ENCODE measurements at places on chromosomes 2 and 18.

DNA sequence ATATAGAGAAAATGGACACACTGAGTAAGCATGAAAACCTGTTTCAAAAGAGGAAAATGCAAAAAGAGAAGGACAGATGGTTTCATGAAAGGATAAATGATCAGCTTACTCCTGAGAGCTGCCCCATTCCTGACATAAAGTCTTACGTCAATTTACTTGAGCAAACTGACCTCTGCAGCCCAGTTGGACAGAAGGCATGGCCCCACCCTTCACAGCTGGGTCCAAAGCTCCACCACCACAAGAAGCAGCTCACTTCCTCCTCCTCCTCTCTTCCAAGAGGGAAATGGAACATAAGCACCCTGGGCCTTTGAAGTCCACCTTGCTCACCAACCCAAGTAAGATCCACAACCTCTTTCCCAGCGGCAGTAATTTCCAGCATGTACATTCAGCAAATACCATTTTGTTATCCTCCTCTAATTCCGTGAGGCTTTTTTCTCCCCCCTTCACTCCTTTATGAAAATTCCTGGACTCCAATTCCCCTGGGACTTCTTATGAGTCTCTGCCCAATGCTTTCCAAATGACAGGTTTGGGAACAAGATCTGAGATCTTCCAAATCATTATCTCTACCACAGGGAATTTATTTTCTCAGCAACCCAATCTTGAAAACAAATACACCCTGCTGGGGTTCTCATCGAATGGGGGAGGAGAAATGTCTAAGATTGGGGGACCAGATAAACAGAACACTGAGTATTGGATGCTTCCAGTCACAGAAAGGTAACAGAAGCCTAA is 10.1 kb downstream of the COL4A4 start:
- DNase-seq, result no peak

GRCh38 chr2:134536296-134536695 is 182.5 kb downstream of the TMEM163 start:
- DNase-seq, result no peak

DNA sequence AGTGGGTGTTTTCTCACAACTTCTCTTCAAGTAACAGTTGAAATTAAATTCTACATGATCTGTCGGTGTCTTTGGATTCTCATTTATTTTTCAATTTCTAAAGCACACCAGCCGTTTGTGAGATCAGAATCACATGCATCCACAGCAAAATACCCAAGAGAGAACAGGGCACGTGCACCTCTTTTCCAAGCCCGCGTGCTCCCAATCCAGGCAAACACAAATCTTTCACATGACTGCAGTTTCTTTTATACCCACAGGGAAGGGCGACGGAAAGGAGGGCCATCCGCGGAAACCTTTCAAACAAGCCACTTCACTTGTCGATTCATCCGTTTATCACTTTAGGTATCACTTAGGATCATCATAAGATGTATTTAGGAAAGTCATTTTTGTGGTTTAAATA is 13.0 kb upstream of the DAPL1 start:
- DNase-seq, result no peak

GRCh38 chr2:234496835-234497593 is at the start of gene ARL4C:
Gene ARL4C (minus strand): TSS chr2:234497081. CDS start chr2:234496586, 495 bp downstream.
- peak; percentile 52 for DNase-seq

GRCh38 chr2:69300650-69301049 is 86.4 kb downstream of the GFPT1 start:
- peak; percentile 85 for DNase-seq

DNA sequence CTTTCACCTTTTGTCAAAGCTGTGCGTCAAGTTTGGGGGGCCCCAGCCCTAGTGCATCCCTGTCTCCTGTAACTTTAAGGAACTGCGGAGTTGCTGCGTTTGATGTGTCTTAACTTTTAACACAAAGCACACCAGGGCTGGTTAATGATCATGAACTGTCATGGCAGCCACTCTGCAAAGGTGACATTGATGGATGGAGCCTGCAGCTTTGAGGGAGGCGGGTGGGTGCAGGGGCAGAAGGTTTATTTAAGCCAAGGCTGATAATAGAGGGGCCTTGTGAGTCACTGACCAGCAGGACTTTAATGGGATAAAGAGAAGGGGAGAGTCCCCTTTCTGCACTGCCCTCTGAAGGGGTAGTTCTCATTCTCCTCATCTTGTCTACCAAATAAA is 190.2 kb upstream of the GATA6 start:
- DNase-seq, result no peak

DNA sequence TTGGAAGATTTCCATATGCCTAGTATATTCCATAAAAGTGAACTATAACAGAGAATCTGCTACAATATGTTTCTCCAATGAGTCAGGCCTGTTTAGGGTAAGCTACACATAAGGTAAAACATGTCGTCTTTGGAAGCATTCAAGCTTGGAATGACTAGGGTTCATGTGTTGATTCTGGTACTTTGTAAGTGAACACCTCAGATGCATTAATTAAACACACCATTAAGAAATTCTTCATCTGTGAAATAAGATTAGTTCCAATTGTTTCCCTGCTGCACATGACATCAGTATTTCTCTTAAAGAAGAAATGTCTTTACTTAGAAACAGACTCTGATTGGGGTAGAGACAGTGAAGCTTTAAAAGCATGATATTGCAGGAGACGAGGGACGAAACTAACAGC is 461.1 kb upstream of the NXPH2 start:
- no peak for DNase-seq

GRCh38 chr18:39681061-39681460 is 2115.5 kb upstream of the CELF4 start:
- no peak for DNase-seq

GRCh38 chr2:19697131-19697530 is 204.7 kb downstream of the TTC32 start:
- DNase-seq, result no peak

- peak; percentile 13 for DNase-seq
Measured at GRCh38 chr18:4074647-4075046, 380.5 kb downstream of the DLGAP1 start.

GRCh38 chr2:96325041-96325883 is at the start of gene ITPRIPL1:
Gene ITPRIPL1 (plus strand): TSS chr2:96325317. CDS start chr2:96325840, 523 bp downstream.
- DNase-seq, result no peak

DNA sequence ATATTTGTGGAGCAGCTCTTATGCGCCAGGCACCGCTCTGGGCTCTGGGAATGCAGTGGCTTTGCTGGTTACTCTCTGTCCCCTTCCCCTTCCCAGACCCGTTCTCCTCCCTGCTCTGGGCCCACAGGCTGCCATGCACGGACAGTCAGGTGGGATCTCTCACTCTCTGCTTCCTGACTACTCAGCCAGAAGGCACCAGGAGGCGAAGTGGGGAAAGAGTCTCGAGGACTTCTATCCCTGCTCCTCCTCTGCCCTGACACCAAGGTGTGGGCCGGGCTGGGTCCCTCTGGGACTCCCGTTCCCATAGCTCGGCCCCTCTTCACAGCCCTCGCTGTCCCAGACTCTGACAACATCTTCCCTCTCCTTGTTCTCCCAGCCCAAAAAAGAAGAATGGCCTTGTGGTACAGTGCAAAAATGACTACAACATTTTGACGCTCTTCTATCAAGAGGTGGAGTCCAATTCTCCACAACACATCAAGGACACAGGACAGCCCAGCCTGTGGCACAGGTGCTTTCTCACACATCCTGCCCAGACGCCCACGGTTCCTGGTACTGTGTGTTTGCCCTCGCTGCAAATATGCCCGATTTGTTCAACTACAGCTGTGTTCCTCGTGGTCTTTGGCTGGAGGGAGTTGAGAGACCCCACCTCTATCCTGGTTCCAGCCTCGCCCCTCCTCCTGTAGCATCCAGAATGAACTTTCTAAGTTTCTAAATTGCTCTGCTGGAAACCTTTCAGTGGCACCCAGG is 14.0 kb upstream of the DUSP2 start:
- no peak for DNase-seq

- no peak for DNase-seq
Measured at GRCh38 chr2:25377822-25378421, 36.2 kb upstream of the DNMT3A start.

DNA sequence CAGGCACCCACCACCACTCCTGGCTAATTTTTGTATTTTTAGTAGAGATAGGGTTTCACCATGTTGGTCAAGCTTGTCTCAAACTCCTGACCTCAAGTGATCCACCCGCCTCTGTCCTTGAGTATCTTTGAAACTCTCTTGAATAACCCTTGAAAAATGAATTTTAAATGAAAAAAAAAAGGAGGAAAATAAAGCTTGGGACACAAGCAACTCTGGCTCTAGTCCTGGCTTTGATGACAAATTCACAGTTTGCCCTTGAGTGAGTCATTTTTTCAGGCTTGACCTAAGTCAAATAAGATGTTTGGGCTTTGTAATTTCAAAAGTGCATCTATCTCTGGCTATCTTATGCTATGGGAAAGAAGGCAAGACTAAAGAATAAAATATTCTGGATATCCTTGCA is 79.0 kb upstream of the TRIB2 start:
- DNase-seq, result peak; percentile 10

- DNase-seq, result peak; percentile 38
Measured at GRCh38 chr2:237341872-237342271, 72.1 kb downstream of the COL6A3 start.

DNA sequence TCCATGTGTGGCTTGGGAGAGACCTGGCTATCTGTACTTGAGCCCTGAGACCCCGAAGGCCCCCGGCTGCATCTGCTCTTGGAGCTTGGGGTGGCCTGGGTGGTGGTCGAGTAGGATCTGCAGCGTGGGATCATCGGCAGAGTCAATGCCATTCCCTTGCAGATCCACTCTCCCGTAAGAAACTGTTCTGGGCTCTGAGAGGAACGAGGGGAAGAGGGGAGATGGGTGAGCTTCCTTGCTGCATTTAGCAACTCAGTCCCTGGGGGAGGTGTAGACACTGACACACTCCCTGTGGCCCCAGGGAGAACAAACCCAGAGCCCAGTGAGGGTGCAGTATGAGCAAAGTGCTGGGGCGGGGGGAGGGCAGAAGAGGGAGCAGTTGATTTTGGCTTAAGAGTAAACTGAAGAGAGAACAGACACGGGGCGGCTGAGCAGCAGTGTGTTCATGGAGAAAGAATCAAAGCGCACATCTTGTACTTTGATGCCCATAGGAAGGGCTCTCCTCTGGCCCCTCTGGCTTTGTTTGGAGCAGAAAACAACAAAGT is 8.5 kb downstream of the GREB1 start:
- DNase-seq, result no peak

- DNase-seq, result peak; percentile 47
Measured at GRCh38 chr2:85917887-85918795, 29.4 kb upstream of the ST3GAL5 start.

- no peak for DNase-seq
Measured at GRCh38 chr2:42246562-42246961, 77.4 kb downstream of the EML4 start.

DNA sequence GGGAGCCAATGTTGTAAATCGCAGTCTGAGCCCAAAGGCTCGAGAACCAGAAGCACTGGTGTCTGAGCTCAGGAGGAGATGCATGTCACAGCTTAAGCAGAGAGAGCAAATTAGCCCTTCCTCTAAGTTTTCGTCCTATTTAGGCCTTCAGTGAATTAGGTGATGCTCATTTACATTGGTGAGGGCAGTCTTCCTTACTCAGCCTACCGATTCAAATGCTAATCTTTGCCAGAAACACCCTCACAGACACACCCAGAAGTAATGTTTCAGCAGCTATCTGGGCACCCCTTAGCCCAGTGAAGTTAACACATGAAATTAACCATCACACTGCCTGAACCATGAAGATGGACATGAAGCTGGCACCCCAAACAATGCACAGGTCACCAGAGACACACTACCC is 385.1 kb downstream of the STK39 start:
- no peak for DNase-seq

Measured in amniotic epithelial cell (primary cell).